Coronary artery (tissue), 2 donors: ENCODE measurements at places on chromosomes 5 and 9.

GRCh38 chr5:139368613-139369012, 14.5 kb downstream of the SLC23A1 start:
- DNase-seq: no peak

GRCh38 chr5:170159947-170160346, 54.2 kb downstream of the FOXI1 start:
- DNase-seq: no peak

DNA sequence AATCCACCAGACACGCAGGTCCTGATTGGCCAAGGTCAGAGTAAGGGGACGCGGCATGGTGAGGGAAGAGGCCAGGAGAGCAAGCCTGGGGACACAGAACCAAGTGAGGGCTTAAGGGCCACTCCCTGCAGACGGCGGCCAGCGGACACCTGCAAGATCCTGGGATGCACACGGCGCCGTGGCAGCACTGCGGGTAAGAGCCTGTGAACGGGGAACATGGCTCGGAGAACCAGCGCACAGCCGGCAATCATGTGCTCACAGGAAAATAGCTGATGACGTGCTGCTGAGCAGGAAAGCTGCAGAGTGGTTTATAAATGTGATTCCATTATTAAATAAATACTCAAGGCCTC, 27.0 kb upstream of the NSMF start:
- DNase-seq: no peak

DNA sequence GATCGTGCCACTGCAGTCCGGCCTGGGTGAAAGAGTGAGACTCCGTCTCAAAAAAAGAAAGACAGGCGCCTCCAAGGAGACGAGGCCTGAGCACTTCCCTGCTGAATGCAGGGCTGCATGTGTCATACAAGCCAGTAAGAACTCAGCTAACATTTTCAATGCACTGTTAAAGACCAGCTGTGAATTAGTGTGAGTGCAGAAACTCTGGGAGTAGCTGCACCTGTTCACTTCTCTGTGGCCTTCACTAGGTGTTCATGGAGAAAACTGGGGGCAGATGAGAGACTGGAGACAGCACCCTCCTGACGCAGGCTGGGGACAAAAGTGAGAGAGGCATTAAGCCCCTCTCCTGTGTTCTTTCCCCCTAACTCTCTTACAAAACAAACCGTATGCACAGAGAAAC, 41.8 kb downstream of the FBXO10 start:
- no peak for DNase-seq

- no peak for DNase-seq
Measured at GRCh38 chr9:12819436-12820185, 44.8 kb downstream of the LURAP1L start.

DNA sequence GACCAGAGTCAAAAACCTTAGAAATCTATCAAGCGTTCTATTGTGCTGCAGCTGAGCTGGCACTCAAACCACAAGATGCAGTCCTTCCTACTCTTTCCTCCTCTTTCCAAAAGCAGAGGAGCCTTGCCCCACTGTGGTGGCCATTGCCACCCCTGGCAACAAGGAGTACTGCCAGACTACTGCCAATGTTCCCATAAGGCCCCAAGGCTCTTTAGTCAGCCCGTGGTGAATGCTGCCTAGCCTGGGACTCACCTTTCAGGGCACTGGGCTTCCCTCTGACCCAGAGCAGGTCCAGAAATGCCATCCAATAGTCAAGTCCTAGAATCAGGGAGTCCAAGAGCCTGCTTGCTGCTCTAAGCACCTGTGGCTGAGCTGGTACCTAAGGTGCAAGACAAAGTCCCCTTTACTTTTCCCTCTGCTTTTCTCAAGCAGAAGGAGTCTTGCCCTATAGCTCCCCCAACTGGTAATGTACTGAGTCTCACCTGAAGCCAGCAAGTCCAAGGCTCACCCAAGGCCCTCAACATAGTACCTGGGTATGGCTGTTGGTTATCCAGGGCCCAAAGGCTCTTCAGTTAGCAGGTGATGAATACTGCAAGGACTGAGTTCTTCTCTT, 219.4 kb downstream of the ATPSCKMT start:
- DNase-seq: no peak

DNA sequence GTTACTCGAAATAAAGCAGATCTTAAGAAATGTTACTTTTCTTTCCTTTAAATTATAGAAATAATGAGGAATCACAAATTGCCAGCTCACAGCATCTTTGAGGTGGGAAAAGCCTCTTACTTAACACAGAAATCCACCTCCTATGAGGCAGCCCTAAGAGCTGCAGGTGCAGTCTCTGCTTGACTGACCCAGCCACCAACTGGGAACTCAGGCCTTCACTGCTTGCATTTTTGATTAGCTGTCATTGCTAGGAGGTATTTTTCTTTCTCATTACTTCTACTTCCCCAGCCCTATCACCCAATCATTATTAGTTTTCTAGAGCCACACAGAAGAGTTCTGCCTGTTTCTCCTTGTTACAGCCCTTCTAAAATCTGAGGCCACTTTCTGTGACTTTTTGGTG, 416.5 kb upstream of the KLF4 start:
- no peak for DNase-seq

- DNase-seq: no peak
Measured at GRCh38 chr5:71996789-71997188, 110.5 kb upstream of the MAP1B start.

DNA sequence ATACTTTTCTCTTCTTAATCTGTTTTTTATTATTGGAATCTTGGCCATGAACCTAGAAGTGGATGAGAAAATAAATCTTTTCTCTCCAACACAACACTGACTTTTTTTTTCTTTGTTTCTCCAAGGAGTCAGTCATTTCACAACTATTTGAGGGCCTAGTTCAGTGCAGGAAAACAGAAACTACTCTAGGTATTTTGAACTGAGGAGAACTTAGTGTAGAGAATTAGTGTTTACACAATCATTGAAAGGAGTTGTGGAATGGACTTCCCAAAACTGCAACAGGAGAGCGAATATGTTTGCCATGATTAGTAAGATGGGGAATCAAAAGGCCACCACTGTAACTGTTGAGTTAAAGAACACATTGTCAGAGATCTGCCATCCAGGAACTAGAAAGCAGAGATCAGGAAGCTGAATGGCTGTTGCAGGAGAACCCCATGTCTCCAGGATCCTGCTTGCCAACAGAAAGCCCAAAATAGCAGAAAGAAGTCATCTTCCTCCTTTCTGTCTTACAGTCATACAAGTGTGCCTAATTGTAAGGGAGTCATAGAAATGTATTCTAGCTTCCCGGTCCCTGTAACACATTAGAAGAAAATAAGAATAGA, 20.3 kb upstream of the PCDH1 start:
- DNase-seq: no peak

DNA sequence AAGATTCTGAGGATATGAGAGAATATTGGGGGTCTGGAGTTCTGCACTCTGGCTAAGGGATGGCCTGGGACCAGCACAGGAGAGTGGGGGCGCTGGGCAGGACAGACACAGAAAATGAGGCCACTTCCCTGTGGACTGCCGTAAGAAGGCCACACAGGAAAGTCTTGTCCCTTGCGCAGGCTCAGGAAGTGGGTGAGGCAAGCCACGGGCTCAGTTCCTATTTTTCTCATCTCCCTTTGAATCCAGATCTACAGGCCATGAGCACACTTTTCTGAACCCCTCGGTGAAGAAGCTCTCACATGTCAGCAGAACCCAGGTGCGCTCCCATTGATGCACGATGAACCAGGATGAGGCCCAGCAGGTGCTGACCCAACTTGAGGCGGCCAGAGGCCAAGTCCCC, 207.4 kb downstream of the AGTPBP1 start:
- no peak for DNase-seq

GRCh38 chr5:151772846-151773561, 1.2 kb downstream of the G3BP1 start:
- DNase-seq: no peak

DNA sequence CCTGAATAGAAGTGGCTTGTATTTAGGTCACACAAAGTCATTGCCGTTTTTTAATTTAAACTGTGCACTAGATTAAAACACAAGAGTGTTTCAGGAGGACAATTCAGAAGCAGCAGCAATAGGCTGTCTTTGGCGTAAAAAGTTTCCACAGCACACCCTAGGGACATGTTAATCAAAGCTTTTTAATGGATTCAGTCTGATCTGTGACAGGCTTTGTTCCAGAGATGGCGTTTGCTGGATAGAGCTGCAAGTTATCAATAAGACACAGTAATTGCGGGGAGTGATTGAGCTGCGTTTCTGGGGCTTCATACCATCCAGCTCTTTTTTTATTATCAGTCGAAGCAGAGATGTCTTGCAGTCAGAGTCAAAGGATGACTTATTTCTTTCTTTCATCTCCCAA, 300.3 kb downstream of the ZNF608 start:
- no peak for DNase-seq

- DNase-seq: no peak
Measured at GRCh38 chr5:139668064-139668880, 20.1 kb downstream of the CXXC5 start.

- DNase-seq: no peak
Measured at GRCh38 chr9:110531776-110532175, 47.8 kb downstream of the SVEP1 start.

DNA sequence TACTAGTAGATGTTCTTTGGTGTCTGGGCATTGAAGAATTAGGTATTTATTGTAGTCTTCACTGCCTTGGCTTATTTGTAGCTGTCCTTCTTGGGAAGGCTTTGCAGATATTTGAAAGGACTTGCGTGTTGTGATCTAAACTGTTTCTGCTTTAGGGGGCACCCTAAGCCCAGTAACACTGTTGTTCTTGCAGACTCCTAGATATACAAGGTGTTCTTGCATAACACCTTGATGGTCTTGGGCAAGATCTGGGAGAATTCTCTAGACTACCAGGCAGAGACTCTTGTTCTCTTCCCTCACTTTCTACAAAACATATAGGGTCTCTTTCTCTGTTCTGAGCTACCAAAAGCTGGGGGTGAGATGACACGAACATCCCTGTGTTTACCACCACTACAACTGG, 179.1 kb downstream of the FAM170A start:
- no peak for DNase-seq

- no peak for DNase-seq
Measured at GRCh38 chr5:71882826-71883741, 164.0 kb downstream of the CARTPT start.

DNA sequence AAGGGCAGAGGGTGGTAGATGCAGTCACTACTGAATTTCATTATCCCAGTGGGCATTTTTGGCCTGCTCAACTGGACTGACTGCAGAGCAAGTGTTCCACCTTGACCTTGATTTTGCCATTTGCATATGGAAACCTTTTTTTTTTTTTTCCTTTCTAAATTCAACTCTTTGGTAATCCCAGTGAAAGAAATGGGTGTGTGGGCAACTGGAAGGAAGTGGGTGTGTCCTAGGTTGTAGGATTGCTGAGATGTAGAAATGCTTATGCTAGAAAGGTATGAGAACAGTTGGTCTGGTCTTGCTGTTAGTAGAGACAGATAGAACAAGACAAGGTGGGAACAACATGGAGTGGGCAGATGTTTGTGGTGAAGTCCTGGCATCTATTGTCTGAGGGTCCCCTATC, 7.8 kb upstream of the IL12B start:
- no peak for DNase-seq

GRCh38 chr5:153206361-153206760, 284.1 kb upstream of the GRIA1 start:
- no peak for DNase-seq

DNA sequence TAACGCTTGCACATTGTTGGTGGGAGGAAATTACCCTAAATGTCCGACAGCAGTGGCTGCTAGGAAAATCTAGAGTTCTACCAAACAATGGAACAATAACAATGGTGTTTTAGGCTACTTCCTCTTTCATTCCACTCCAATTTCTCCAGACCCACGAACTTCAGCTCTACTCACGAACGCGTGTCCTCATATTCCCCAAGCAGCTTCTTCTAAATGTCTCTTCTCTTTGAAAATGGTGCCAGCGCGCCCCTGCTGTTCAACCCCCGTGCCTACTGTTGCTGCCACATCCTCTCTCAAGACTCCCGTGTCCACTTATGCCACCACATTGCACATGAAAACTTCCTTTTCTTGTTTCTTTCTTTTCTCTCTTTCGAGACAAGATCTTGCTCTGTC, 25.6 kb downstream of the OR2V2 start:
- DNase-seq: no peak

DNA sequence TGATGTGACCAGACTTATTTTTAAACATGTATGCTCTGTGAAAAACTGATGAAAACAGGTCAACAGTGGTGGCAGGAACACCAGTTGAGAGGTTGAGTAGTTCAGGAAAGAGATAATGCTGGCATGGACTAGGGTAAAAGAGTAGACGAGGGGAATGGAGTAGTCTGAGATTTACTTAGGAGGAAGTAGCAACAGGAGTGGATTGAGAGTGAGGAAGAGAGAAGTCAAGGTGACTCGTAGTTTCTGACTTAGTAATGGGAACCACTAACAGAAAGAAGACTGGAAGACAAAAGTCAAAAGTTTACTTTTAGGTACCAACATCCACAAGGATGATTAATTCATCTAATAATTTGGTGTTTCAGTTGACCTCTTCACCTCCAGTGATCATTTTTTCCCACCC, 3.6 kb downstream of the SRA1 start:
- no peak for DNase-seq

DNA sequence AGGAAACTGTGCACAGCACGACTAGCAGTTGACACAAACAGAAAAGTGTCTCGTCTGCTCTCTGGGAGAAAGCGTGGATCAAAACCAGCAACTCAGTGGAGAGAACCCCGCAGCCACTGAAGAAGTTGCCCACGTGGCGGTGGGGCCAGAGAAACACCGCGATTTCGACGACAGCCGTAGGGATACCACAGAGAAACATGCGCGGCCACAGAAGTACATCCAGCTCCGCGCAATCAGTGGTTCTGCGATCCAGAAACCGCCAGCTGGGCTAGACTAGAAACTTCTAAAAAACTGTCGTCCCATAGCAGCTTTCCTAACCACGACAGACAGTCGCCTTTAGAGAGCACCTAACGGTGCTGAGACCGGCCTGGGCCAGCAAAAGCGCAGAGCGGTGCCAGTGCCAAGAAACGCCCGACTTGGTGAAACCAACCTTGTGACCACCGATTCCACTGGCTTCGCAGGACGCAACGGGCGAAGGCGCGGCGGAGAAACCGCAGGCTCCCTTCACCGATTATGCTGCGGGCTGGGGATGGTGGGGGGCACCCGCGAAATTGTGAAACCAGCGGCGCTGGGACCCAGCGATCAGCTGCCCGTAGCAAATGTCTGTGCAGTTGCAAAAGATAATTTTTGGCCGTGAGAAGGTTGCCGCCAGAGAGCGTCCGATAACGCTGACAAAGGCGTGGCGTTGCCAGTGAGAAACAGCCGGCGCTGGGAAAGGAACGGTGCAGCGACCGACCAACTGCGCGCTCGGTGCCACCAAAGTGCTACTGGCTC, 2.7 kb upstream of the ANXA2R start:
- DNase-seq: peak; percentile 90

GRCh38 chr5:168608386-168608785, 29.2 kb upstream of the PANK3 start:
- no peak for DNase-seq

DNA sequence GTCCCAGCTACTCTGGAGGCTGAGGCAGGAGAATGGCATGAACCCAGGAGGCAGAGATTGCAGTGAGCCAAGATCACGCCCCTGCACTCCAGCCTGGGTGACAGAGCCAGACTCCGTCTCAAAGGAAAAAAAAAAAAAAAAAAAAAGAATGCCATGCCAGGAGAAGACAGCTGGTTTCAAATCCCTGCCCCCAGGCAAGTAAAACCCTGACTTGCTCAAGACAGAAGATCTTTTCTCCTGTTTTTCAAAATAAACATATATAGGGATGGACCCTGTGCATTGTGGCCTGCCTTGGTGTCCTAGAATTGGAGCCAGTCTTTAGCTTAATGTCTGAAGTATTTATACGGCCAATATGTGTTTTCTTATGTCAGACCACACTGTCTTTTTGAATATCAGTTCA, 177.1 kb downstream of the NR3C1 start:
- DNase-seq: no peak

GRCh38 chr5:114387433-114387832, 25.6 kb downstream of the KCNN2 start:
- DNase-seq: no peak
